ENCODE measurements at places on chromosomes 4 and X. TPM values are rescaled to one million over a fixed set of nuclear protein-coding genes. Genes with fewer than 3 reads are reported as not detected.

WWC2 gene
- total RNA-seq: 0.20 TPM

GNPDA2 gene
- total RNA-seq: 8.3 TPM

JAKMIP1 gene
- 39.7 TPM for total RNA-seq

LRCH2 gene
- not detected for total RNA-seq

WDR17 gene
- 0.22 TPM for total RNA-seq

RHOXF1 gene
- total RNA-seq: 4.7 TPM

ABCG2 gene
- 0.54 TPM for total RNA-seq

TLR2 gene
- total RNA-seq: 1.4 TPM

All from CD4-positive, CD25-positive, alpha-beta regulatory T cell (primary cell).